ENCODE measurements at places on chromosomes 16 and 17.

GRCh38 chr17:77542011-77542410 is 401.2 kb downstream of the SEC14L1 start:
- no peak for DNase-seq

- no peak for DNase-seq
Measured at GRCh38 chr17:71251951-71252350, 868.9 kb upstream of the SOX9 start.

GRCh38 chr16:9545522-9546437 is 454.3 kb downstream of the HAPSTR1 start:
- DNase-seq: no peak

DNA sequence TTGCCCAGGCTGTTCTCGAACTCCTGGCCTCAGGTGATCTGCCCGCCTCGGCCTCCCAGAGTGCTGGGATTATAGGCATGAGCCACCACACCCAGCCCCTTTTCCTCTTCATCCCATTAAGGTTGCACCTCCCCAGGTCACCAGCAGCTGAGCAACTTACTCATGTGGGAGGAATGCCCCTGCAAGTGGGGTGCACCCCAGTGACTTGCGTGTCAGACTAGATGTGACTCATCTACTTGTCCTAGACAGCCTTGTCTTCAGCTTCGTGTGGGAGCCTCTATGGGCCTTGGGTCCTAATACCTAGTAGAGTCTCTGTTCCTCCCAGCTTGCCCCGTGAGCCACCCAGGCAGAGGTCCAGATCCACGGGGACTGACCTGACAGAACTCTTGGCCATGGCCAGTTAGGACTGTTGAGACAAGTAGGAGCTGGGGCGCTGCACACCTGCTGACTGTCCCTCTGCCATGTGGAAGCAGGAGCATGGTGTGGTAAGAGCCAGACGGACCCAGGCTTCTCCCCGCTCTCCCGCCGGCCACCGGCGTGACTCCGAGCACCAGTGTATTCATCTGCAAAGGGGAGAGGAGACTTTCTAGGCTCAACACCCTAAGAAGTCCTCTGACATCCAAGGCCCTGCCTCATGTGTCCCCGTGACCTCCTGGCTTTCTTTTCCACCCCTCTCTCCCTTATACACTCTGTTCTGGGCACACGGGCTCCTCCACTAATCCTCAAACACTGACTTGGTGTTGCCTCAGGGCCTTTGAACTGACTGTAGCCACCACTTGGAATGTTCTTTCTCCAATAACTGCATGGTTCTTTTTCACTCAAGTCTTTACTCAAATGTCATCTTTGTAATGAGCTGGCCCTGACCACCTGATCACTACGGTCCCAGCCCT is 11.6 kb upstream of the CBX4 start:
- peak; percentile 26 for DNase-seq

GRCh38 chr17:6915620-6916019 is 80.2 kb upstream of the ALOX12 start:
- DNase-seq: no peak

DNA sequence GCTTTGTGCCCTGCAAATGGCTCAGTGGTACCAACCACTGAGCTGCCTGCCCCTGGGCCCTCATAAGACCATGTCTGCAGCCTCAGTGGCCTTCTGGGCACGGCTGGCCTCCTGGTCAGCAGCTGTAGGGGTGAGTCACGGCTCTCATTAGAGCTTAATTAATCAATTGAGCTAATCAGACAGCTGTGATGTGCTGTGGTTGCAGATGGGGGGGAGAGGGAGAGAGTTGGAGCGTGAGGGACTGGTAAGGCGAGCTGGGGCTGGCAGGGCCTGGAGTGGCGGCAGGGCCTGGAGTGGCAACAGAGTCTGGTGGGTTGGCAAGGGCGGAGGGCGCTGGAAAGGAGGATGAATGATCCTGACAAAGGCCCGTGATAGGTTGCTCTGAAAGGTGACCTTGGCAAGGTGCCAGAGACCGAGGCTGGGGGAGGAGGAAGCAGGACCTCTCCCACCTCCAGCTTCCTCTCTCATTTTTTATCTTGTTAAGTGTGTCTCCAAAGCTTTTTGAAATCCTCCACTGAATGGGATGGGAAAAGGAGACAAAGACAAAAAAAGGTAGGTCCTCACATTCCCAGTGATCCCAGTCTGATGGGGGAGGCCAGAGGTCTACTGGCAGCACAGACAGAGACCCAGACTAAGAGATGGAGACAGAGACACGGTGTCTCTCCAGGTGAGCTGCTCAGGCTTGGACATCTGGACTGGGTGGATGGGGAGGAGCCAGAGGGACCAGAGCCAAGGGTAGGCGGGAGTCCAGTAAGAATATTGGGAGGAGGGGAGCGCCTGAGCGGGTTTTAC is 41.6 kb downstream of the DCAKD start:
- DNase-seq: no peak

GRCh38 chr17:49915670-49916069 is 53.3 kb upstream of the DLX4 start:
- no peak for DNase-seq

DNA sequence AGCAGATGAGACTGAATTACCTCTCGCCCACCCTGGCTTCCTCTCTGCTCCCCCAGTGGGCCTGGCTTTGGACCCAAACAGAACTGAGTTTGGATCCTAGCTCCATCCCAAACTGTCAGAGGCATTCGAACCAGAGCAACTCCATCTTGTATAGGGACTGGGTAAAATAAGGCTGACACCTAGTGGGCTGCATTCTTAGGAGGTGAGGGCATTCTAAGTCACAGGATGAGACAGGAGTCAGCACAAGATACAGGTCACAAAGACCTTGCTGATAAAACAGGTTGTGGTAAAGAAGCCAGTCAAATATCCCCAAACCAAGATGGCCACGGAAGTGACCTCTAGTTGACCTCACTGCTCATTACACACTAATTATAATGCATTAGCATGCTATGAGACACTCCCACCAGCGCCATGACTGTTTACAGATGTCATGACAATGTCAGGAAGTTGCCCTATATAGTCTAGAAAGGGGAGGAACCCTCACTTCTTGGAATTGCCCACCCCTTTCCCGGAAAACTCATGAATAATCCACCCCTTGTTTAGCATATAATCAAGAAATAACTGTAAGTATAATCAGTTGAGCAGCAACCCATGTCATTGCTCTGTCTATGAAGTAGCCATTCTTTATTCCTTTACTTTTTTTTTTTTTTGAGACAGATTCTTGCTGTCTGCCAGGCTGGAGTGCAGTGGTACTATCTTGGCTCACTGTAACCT is 44.4 kb downstream of the LYRM1 start:
- no peak for DNase-seq

DNA sequence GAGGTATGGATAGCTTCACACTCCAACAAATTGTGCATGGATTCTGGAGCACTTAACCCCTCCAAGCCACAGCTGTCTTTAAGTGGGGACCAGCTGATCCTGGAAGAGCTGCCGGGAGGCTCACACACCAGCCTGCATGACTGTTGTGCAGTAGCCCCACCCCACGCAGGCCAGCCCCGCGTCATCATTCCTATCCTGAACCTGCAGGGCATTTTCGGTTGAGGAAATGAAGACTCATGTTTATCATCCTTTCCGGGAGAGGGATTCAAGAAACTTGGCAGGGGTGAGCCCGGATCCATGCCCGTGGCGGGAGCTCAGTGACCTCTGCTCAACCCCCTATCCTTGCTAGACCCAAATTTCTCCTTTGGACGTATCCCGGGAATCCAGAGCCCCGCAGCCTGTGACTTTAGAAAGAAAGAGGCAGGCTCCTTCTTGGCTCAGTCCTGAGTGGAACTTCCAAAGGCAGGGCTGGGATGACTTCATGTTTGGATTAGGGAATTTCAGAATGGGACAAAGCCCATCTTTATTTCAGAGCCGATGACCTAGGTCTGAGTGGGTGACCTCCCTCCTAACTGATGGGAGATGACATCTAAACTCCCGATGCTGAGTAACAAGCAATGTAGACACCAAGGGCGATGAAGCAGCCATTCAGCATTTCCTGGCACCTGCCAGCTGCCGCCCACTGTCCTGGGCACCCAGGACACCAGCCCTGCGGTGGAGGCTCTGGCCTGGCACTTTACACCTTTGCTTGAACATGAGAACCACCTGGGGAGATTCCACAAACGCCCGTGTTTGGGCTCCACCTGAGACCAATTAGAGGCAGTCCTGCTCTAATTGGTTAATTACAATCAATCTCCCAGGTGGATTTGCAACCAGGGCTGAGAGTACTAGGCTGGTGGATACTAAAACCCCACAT is 43.3 kb upstream of the CMIP start:
- DNase-seq: peak; percentile 73

DNA sequence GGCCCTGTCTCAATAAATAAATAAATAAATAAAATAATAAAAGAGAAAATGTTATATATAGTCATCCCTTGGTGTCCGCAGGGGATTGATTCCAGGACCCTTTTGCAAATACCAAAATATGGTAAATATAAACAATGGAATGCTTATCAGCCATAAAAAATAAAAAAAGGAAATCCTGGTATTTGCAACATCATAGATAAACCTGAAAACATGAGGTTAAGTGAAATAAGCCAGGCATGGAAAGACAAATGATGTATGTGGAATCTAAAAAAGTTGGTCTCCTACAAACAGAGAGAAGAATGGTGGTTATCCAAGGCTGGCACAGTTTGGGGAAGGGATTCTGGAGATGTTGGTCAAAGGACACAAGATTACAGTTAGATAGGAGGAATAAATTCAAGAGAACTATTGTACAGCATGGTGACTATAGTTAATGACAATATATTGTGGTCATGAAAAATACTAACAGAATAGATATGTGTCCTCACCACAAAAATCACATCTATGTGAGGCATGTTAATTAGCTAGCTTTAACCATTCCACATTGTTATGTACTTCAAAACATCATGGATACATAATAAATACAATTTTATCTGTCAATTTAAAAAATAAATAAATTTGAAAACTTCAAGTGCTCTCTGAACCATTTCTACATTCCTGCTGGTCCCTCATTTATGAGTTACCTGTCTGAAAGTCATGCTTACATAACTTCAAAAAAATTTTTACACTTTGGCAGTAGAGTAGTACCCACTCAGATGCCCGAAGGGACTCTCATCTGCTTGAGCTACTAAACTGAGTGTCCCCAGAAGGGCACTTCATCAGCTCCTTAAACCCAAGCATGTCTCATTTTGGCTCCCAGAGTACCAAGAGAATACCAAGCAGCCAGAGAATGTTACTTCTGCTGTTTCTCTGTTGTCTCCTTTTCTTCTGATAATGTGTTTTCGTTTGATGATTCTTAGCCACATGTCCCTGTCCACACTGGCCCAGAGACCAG is 26.6 kb downstream of the N4BP1 start:
- DNase-seq: no peak
